ENCODE measurements at places on chromosomes 12 and 14.

DNA sequence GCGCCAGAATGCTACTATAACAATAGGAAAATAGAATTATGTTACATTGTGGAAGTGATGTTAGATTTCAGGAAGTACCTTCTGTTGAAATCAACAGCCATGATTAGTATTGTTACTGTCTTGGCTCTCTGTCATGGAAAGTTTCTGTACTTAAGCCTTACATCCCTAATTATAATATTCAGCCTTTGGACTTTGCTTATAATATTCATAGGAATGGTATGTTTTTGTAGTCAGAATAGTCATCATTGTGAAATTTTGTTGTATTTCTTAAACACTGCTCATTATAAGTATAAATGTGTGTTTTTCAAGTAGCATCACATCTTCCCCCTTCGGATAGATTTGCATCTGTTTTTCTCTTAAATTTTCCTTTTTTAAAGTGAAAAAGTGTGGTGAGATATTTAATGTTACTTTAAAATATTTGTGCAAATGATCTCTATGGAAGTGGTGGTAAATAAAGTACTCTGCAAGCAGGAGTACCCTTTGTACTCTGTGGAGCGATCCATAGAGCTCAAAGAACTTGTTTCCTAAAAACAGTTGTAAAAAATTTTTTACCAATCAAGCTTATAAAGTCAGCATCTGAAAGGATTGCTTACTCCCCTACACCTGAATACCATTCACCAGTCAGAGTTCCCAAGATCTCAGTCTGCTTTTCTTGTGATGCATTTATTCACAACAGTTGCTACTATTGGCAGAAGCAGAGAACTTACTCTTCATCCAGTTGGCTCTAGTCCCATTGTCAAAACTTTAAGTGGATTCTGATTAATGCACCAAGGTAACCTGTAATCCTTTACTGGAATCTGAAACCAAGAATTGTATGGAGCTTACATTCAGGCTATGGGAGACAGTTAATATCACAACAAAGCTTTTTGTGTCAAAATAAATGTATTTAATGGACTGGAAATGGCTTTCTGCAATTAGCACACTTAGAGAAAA is 87.8 kb downstream of the RIC8B start:
- peak; percentile 6 for DNase-seq

- peak; percentile 24 for DNase-seq
Measured at GRCh38 chr12:9741726-9742125, 8.8 kb upstream of the CLECL1 start.

DNA sequence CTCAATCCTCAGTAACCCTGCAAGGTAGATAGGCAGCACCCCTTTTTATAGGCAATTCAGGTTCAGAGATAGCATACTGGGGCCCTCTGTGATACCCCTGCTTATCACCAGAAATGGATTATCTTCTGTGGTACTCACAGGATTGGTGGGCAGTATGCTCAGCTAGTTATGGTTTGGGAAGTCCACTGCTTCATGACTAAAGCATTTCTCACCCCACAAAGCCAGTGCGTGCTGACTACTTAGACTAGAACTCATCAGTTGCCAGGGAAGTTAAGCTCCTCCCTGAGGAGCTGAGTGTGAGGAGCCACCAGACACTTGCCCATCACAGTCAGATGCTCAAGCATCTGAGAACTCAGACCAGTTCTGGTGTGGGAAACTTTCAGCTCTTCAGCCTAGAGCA is 76.3 kb downstream of the SCAF11 start:
- no peak for DNase-seq

DNA sequence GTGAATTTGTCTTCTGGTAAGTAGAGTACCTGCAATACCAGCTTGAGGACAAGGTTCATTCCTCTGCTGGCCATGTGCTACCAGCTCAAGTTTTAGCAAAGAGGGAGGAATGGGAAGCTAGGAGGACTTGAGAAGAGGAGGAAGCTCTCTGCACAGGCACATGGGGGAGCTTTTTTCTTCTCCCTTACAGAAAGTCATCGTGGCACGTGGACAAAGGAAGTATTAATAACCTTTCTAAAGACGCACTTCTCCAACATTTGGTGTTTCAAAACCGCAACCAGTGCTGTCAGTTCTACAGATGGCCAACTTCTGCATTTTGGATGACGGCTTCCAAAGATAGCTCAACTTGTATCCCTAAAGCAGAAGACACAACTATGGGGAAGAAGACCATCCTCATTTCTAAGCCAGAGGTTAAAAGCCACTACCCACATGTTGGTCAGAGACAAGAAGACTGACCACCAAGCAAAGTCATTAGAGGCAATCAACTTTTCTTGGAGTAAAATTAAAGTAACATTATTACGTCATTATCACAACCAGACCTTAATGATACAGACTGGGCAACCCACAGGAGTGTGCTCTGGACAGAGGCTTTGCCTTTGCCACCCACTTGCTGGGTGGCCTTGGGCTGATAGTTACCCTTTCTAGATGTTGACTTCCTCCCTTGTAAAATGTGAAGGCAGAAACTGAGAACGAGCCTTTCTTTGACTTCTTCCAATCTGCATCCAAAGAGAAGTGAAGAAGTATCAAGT is 12.3 kb upstream of the TMED10 start:
- peak; percentile 99 for DNase-seq

- no peak for DNase-seq
Measured at GRCh38 chr14:71469643-71470335, 462.4 kb upstream of the RGS6 start.

DNA sequence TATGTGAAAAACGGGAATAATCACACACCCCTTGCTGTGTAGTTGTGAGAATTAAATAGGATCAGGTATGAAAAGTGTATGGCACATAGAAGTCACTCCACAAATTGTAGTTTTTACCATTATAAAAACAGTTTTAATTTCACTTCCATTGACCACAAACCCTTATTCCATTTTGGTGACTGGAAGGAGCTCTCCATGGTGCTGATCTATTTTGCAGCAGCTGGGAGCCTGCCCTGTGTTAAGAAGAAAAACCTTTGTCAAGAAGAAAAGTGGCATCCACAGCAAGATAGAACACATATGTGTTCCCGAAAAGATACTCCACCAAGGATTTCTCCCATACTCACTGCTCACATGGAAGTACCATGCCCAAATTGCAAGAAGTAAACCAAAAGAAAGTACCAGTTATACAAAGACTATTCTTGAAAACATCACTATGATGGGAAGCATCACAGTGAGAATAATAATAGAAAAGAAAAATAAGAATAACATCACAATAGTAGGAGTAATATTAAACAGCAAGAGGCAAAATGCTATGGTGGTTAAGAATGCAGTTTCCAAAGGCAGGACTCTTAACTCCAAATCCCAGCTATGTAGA is 58.7 kb downstream of the TUNAR start:
- no peak for DNase-seq

GRCh38 chr14:32342847-32343194 is 13.7 kb downstream of the AKAP6 start:
- no peak for DNase-seq

DNA sequence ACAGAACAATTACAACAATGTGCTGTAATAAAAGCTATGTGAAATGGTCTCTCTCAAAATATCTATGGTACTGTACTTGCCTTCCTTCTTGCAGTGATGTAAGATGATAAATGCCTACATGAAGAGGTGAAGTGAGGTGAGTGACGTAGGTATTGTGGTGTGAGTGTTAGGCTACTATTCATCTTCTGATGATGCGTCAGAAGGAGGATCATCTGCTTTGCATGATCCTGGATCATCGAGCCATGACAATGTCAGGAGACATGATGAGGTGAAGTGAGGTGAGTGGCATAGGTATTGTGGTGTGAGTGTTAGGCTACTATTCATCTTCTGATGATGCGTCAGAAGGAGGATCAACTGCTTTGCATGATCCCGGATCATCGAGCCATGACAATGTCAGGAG is 105.8 kb downstream of the KCNC2 start:
- no peak for DNase-seq

GRCh38 chr12:57735952-57736740 is 2.4 kb downstream of the AGAP2 start:
- no peak for DNase-seq

DNA sequence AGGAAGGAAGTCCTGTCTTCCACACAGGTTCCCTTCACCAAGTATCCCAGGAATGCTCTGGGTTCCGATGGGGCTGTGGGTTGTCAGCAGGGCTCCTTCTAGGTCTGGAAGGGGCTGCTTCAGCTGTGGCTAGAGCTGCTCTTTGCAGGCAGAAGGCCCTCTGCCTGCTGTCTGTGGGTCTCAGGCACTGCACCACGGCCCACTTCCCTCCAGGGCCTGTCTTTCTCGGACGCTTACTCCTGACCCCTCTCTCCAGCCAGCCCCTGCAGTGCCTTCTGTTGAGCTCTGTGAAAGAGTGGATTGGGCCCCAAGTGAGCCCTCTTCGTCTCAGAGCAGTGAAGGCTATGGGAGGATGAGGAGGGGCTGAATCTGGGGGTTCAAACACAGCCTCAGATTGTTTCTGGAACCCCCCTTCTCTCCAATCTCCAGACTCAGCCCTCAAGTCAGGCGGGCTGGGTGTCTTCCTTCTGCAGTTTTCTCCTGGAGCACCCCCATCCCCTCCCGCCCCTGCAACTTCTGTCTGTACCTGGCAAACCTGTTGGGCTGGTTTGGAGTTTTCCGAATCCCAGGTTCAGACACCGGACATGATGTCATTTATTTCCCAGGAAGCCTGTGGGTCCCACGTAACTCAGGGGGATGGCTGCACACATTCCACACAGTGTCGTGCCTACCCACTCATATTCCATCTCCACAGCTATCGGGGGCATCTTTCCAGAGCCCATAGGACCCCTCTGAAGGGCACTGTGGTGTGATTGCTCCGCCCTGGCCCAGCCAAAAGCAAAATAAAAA is 24.9 kb upstream of the SPPL3 start:
- no peak for DNase-seq

- DNase-seq = no peak
Measured at GRCh38 chr12:113852264-113852663, 113.9 kb downstream of the RBM19 start.

- DNase-seq = no peak
Measured at GRCh38 chr14:103378038-103378854, 7.0 kb upstream of the MARK3 start.

DNA sequence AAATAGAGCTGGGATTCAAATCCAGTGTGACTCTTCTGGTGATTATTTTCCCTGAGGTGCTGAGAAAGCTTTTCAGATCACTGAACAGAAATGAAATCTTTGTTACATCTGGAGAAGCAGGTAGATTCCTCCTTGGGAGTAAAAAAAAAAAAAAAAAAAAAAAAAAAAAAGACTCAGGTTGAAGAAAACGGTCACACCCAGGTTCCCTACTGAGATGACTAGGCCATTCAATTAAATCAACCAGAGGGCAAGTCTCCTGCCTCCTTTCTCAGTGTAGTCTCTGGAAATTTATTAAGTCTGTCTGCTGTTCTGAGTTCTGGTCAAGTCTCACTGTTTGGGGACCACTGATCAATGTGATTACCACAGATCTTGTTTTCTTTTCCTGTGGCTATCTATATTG is 24.0 kb downstream of the ARG2 start:
- DNase-seq = no peak

- no peak for DNase-seq
Measured at GRCh38 chr14:78997811-78998210, 827.6 kb downstream of the NRXN3 start.

DNA sequence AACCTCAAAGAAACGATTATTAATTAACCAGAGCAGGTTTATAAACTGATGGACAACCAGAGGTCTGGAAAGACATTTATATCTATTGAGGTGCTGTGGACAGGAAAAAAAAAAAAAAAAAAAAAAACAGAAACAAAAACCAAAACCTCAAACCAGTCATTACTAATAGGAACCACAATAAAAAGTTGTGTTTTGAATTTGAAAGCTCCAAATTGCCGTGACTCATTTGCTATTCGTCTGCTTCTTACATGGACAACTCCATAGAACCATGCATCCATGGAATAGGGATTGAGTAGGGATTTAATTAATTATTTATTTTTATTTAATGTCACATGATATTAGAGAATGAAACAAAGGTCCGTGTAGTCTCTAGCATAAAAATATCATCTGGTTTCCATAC is 134.1 kb upstream of the SSTR1 start:
- no peak for DNase-seq

- peak; percentile 36 for DNase-seq
Measured at GRCh38 chr12:57215668-57216013, 953 bp upstream of the NXPH4 start.

DNA sequence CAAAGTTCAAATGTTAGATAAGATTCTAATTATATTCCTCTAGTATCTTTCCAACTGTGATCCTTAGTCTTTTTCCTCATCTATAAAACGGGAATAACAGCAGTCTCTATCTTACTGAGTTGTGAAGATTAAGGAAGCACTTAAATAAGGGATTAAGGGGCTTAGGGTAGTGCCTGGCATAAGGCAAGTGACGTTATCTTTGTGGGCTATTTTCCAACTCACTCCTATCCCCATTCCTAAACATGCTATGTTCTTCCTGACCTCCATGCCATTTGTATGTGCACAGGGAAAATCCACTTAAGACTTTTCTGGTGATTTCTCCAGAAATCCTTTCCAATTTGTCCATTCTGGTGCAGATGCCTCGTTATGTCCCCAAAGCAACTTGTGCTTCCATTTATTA is 33.3 kb downstream of the SUPT16H start:
- no peak for DNase-seq

- no peak for DNase-seq
Measured at GRCh38 chr14:104285508-104285840, 147.1 kb downstream of the KIF26A start.

DNA sequence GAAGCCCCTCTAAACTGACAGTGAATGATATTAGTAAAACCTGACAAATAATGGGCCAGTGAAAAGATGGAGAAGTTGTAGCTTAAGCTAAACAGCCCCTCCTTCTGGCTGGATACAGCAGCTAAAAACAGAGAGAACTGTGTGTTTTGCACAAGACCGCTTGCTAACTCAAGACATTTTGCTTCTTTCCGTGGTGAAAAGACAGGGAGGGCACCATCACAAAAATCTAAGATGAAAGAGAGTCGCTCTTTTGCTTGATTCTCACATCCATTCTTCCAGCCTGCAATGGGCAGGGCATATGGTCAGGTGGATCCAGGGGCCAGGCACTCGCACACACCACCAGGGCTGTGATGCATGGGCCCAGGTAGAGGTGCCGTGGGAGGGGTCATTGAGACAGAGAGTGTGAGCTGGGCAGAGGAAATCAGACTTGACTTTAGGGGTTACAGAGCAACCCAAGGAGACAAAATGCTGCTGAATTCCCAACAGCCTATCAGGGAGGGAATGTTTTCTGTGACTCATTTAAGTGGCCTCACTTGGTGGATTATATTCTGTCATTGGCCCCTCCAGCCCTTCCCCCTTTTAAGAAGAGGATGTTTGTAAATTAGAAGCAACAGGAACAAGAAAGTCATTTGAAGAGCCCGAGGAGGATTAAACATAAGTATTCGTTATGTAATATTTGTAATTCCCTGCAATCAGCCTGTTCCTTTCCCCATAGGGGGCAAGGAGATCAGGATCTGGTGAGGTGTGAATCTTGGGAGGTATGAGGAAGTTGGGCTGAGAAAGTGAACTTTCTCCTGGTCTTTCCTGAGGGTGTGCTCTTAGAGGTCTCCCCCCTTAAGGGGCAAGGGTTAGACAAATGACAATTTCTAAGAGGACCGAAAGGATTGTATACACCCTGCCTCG is 12.3 kb downstream of the EMP1 start:
- DNase-seq = peak; percentile 53
